Right atrium auricular region (tissue), 2 donors: ENCODE measurements at places on chromosomes 4 and X. TPM values are rescaled to one million over a fixed set of nuclear protein-coding genes. Genes with fewer than 3 reads are reported as not detected.

Gene SPANXA2
- total RNA-seq, result not detected

GRCh38 chrX:82218361-82218760 lies 1016.5 kb downstream of the SH3BGRL start:
- no peaks in the 10 kb centered on the region for H3K27me3 ChIP-seq
- no peak overlapping the region for H3K27ac ChIP-seq
- no peaks in the 10 kb centered on the region for H3K36me3 ChIP-seq
- no peaks in the 10 kb centered on the region for H3K4me1 ChIP-seq
- no peak overlapping the region for H3K4me3 ChIP-seq

Gene SERTM2
- not detected for total RNA-seq

- no peaks in the 10 kb centered on the region for H3K36me3 ChIP-seq
- no peaks in the 10 kb centered on the region for H3K27me3 ChIP-seq
- no peak overlapping the region for H3K4me3 ChIP-seq
- no peaks in the 10 kb centered on the region for H3K4me1 ChIP-seq
- DNase-seq, result no peak
Measured at GRCh38 chr4:61877893-61878292, 677.8 kb downstream of the ADGRL3 start.

DNA sequence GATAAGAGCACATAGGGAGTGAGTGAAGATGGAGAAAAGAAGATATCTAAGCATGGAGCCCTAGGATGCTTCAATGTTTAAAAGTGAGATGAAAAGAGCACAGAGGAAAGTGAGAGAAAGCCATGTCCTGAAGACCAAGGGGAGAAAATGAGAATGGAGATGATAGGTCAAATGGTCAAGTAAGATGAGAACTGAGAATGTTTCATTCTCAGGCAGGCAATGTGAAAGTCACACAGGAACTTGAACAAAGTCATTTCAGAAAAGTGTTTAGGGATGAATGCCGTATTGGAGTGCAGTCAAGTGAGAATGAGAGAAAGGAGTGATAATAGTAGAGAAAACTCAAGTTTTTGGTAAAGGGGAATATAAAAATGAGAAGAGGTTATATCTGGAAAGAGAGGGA lies 148.7 kb upstream of the PTCHD1 start:
- H3K27ac ChIP-seq, result no peak overlapping the region
- no peak overlapping the region for H3K4me3 ChIP-seq
- H3K4me1 ChIP-seq, result no peaks in the 10 kb centered on the region
- DNase-seq, result no peak

DNA sequence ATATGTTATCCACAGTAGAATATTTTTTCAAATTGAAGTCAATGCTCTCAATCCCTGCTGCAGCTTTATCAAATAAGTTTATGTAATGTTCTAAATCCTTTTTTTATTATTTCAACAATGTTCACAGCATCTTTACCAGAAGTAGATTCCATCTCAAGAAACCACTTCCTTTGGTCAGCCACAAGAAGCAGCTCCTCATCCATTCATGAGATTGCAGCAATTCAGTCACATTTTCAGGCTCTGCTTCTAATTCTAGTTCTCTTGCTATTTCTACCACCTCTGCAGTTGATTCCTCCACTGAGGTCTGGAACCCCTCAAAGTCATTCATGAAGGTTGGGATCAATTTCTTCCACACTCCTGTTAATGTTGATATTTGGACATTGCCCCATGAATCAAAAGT lies 2301.3 kb upstream of the TENM3 start:
- no peak overlapping the region for H3K27ac ChIP-seq
- H3K4me1 ChIP-seq, result no peaks in the 10 kb centered on the region
- H3K27me3 ChIP-seq, result no peaks in the 10 kb centered on the region
- DNase-seq, result no peak

GRCh38 chr4:165512424-165512823 lies 133.6 kb downstream of the CPE start:
- no peak overlapping the region for H3K27ac ChIP-seq
- no peaks in the 10 kb centered on the region for H3K27me3 ChIP-seq
- no peak for DNase-seq
- no peak overlapping the region for H3K4me3 ChIP-seq
- no peaks in the 10 kb centered on the region for H3K4me1 ChIP-seq

DNA sequence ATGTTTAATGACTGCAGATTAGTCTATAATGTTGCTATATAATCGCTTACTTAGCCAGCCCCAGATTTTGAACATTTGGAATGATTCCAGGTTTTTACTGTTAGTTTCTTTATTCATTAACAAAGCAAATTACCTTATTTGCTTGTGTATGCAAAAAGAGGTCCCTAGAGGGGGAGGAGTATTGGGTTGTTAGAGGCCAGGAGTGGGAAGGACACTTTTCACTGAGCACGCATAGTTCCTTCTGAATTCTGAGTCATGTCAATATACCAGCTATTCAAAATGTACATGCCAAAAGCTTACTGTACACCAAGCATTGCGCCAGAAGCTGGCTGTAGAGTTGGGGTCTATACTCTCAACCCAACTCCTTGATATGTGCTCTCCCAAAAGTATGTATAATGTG lies 5.1 kb upstream of the DGAT2L6 start:
- H3K27me3 ChIP-seq, result no peaks in the 10 kb centered on the region
- no peak overlapping the region for H3K27ac ChIP-seq
- no peak overlapping the region for H3K4me3 ChIP-seq

- no peaks in the 10 kb centered on the region for H3K36me3 ChIP-seq
- no peak overlapping the region for H3K4me3 ChIP-seq
- no peak for DNase-seq
- H3K27ac ChIP-seq, result no peak overlapping the region
Measured at GRCh38 chr4:2082118-2082517, 23.0 kb downstream of the NAT8L start.

DNA sequence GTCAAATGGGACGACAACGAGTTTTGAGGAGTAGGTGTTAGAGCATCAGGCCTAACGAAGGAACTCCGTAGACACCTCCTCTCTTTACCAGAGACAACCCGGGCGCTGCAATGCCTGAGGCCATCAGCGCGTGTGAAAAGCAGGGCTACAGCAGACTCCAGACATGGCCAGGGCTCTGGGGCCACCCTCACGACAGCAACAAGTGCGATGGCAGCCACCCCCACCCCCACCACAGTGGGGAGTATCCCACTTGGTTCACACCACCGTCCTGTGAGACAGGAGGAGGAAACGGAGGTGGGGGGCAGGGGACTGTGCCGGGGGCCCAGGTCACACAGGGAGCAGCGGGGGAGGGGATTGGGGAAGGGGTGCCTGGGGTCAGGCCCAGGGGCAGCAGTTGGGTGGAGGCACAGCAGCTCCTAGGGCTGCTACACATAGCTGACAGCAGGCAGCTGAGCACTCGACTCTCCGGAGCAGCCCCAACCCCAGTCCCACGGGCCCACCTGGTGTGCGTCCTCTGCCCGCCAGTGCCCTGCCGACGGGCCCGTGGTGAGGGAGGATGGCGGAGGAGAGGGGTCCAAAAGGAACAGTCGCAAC lies 8.5 kb downstream of the LRPAP1 start:
- H3K27me3 ChIP-seq, result no peaks in the 10 kb centered on the region
- H3K4me1 ChIP-seq, result no peaks in the 10 kb centered on the region
- no peak for DNase-seq
- peaks cover 74% of the 10 kb centered on the region for H3K36me3 ChIP-seq
- no peak overlapping the region for H3K4me3 ChIP-seq

- H3K27me3 ChIP-seq, result no peaks in the 10 kb centered on the region
- no peak overlapping the region for H3K27ac ChIP-seq
- H3K36me3 ChIP-seq, result peaks cover 18% of the 10 kb centered on the region
Measured at GRCh38 chr4:48379587-48380180, 38.4 kb downstream of the SLAIN2 start.

DNA sequence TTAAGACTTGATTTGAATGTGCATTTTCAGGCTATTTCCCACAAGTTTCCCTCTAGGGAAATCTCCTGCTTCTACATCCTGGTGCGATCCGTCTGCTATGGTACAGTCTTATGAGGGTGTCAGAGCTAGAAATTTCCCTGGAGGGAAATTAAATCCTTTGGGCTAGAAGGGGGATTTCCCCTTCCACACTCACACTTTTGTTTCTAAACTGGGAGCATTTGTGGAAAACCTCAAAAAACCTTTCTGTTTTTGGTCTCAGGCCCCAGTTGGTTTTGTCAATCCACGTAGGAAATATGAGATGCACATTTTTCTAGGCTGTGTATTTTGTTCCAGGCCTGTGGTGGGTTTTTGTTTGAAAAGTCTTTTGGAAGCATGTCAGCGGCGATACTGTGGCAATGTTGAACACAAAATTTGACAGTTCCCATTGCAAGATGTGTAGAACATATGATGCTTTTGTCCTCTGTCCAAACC lies 17.8 kb downstream of the HMGB3 start:
- no peaks in the 10 kb centered on the region for H3K4me1 ChIP-seq
- no peaks in the 10 kb centered on the region for H3K36me3 ChIP-seq
- H3K27ac ChIP-seq, result no peak overlapping the region
- no peak overlapping the region for H3K4me3 ChIP-seq
- H3K27me3 ChIP-seq, result no peaks in the 10 kb centered on the region
- DNase-seq, result no peak

DNA sequence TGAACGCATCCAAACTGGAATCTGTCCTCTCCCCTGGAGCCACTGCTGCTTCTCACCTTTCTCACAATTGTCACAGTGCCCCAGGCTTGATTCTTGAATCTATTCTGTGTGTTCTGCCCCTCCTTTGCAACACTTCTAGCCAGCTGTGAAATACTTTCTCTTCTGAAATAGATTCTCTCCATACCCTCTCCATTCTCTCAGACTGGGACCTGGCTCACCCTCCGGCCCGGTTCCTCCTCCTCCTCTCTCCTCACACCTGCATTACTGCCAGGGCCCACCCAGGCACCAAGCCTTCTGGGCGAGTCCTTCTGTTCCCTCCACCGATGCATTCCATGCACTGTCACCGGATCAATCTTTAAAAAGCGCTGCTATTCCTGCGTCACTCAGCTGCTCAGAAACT lies 336.1 kb downstream of the UNC5C start:
- no peaks in the 10 kb centered on the region for H3K27me3 ChIP-seq
- no peak overlapping the region for H3K27ac ChIP-seq
- no peaks in the 10 kb centered on the region for H3K4me1 ChIP-seq
- H3K36me3 ChIP-seq, result no peaks in the 10 kb centered on the region
- DNase-seq, result no peak
- no peak overlapping the region for H3K4me3 ChIP-seq

DNA sequence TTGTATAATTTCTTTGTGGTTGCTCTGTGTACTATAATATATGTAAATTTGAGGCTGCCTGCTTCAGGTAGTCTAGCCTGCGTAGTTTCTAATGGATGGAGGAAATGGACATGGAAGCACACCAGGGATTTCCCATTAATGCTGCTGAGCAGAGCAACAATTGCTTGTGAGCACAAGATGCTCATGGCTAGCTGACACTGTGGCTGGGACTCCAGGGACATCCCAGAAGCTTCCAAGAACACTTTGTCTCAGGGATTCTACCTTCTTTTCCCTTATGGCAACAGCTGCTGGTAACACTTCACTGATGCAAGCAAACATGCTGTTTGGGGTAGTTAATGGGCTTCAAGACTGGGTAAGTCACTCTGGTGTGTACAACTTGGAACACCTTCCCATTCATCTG lies 66.1 kb downstream of the TENT5D start:
- no peaks in the 10 kb centered on the region for H3K27me3 ChIP-seq
- H3K36me3 ChIP-seq, result no peaks in the 10 kb centered on the region
- H3K27ac ChIP-seq, result no peak overlapping the region
- H3K4me1 ChIP-seq, result no peaks in the 10 kb centered on the region

DNA sequence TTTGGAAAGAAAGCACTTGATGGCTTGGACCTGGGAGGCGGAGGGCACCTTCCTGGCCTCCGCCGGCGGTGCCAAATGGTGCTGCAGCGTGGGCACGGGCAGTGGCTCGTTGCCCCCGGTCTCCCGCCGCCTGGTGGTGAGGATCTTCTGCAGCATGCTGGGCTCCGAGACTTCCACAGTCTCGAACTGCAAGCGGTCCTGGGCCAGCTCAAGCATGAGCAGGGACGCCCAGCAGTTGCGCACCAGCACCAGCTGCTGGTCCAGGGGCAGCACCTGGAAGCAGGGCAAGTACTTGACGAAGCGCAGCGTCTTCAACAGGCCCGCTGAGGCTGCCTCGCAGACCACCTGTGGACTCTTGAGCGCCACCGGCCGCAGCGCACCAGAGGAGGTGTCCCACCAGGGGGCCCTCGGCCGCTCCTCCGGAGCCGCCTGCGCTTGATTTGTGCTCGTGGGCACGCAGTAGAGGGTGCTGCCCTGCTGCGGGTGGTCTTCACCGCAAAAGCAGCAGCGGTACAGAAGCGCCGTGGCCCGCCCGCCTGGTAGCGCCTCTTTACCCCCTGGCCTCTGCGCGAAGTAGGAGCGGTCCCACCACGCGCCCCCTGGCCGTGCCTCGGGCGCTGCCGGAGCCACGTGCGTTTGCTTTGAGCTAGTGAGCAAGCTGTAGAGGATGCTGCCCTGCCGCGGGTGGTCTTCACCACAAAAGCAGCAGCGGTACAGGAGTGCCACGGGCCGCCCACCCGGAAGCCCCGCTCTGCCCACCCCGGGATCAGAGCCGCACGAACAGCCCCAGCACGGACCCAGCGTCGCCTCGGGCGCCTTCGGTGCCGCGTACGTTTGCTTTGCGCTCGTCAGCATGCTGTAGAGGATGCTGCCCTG lies 689 bp downstream of the NR0B1 start:
- peaks cover 6% of the 10 kb centered on the region for H3K27me3 ChIP-seq
- no peak overlapping the region for H3K27ac ChIP-seq
- no peaks in the 10 kb centered on the region for H3K36me3 ChIP-seq
- no peaks in the 10 kb centered on the region for H3K4me1 ChIP-seq
- no peak for DNase-seq

Gene KLHL4
- total RNA-seq, result 1.0 TPM

- H3K27me3 ChIP-seq, result no peaks in the 10 kb centered on the region
- H3K27ac ChIP-seq, result no peak overlapping the region
- H3K36me3 ChIP-seq, result no peaks in the 10 kb centered on the region
- H3K4me1 ChIP-seq, result no peaks in the 10 kb centered on the region
- H3K4me3 ChIP-seq, result no peak overlapping the region
Measured at GRCh38 chrX:77937291-77937690, 26.8 kb downstream of the ATP7A start.

DNA sequence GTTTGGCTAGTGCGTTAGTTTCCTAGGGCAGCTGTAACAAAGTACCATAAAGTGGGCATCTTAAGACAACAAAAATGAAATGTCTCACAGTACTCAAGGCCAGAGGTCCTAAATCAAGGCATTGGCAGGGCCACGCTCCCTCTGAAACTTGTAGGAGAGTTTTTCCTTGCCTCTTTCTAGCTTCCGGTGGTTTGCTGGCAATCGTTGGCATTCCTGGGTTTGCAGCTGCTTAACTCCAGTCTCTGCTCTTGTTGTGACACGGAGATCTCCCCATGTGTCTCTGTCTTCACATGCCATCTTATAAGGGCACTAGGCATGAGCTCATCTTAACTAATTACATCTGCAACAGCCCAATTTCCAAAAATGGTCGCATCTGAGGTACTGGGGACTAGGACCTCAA lies 362.0 kb upstream of the BOD1L1 start:
- H3K4me1 ChIP-seq, result no peaks in the 10 kb centered on the region
- H3K4me3 ChIP-seq, result no peak overlapping the region
- DNase-seq, result no peak
- no peak overlapping the region for H3K27ac ChIP-seq

Gene TAF9B
- total RNA-seq, result 36.6 TPM

DNA sequence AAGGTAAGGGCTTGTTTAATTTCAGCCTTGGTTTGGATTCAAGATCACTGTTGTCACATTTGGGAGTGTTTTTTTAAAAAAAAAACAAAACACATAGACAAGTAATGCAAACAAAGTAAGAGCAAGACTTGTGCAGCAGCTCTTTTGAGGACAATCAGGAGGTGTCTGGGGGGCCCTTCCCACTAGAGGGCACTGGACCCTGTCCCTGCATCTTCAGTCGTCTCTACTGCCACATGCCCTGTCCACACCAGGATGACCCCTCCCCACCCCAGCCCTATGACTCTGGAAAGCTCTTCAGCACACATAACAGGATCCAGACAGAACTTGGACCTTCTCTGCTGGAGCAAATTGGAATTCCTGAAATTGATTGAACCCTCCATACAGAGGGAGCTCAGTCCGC lies 71.0 kb downstream of the USP46 start:
- no peaks in the 10 kb centered on the region for H3K27me3 ChIP-seq
- H3K4me1 ChIP-seq, result no peaks in the 10 kb centered on the region
- no peak for DNase-seq
- no peaks in the 10 kb centered on the region for H3K36me3 ChIP-seq
- peak overlapping the region; percentile 48 for H3K27ac ChIP-seq
